AG10803 (cell line): ENCODE measurements at places on chromosomes 7 and 10.

GRCh38 chr7:86898171-86898570 lies 161.3 kb downstream of the ELAPOR2 start:
- DNase-seq = no peak

- no peak for DNase-seq
Observed at GRCh38 chr10:4099202-4099601, 314.2 kb upstream of the KLF6 start.

- peak; percentile 3 for DNase-seq
Observed at GRCh38 chr7:79386688-79387422, 66.6 kb downstream of the MAGI2 start.

- no peak for DNase-seq
Observed at GRCh38 chr10:37534166-37534565, 323.2 kb downstream of the ZNF248 start.

DNA sequence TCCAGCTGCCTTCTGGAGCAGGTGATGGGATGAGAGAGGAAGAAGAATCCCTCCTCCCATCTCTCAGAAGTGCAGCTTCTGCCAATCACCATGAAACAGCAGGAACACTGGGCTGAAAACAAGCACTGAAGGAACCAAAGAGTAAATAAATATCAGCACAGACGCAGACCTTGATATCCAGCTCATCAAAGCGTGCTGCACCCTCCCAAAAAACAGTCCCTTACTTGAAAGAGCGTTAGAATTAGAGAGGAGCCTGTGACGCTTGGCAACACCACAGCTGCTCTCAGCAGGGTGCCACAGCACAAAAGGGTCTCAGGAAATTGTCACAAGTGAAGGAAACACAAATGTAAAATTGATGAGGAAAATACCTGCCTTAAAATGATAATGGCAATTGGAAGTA lies 39.5 kb downstream of the KLF6 start:
- no peak for DNase-seq

GRCh38 chr7:151245360-151246101 lies 3.0 kb downstream of the SMARCD3 start:
- DNase-seq = no peak

DNA sequence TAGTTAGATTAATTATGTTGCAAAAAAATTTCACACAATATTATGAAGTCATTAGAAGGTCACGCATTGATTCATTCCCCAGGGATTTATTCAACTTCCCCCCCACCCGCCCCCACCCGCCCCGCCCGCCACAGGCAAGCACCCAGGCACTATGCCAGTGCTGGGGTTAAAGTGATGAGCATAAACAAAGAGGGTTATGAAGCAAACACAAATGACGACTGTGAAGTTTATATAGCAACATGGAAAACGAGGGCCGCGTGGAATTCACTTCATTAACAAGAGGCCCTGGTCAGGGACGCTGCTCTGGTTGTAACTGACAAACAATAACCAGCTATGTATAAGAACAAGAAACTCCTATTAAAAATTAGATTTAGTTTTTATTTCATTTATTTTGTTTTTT lies 656.5 kb upstream of the COBL start:
- DNase-seq = no peak

- DNase-seq = no peak
Observed at GRCh38 chr10:119748871-119749270, 23.0 kb downstream of the INPP5F start.

- no peak for DNase-seq
Observed at GRCh38 chr7:48976253-48976652, 51.9 kb downstream of the CDC14C start.

GRCh38 chr10:133142523-133143199 lies 17.4 kb upstream of the KNDC1 start:
- no peak for DNase-seq

DNA sequence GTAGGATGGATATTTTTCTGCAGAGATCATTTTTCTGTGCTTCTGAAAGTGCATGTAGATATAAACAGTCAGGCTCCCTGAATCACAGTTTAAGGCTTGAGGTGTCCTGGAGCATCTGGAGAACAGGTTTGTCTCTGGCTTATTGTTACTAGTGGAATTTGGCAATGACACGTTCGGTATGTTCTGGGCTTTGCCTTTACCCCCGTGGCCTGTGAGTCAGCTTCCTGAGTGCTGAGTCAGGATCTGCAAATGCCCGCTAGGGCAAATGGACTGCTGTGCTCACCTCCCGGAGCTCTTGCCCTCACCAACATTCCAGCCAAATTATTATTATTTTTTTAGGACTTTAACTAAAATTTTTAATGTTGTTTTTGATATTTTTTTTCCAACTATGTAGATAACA lies 192.5 kb upstream of the PRSS1 start:
- peak; percentile 100 for DNase-seq

DNA sequence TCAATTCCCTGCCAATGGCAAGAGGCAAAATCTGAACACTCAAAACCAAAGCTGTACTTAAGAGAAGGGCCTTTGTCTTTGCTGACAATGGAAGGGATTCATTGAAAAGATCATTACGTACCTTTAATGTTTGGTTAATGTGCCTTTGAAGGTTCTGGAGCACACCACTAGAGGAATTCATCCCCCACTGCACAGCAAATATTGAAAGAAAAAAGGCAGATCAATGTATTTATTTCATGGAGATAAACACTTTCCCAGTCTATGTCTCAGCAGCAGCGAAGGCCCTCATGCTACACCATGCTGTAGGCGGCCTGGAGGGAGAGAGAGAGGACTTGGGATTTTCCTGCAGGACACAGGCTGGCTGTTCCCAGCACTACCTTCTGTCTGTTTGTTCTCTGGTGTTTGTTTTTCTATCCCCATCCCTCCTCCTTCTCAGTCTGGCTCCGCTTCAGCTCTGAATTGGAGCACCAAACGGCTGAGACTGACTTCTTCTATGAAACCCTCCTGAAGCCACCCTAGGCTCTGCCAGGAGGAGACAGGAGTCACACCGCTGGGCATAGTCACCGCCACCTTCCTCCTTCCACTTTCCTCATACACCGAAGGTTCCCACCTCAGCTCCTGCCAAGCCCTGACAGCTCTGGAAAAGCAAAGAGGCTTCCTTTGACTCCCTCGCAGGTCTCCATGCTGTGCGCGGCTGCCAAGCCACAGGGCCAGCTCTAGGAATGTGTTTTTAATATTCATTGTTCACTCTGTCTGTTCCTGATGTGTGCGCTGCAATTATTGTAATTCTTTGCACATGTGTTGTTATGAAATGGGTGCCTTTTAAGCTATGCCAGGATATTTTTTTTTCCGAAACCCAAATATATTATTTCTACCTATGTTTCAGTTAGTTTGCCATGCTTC lies 301.5 kb downstream of the FZD1 start:
- DNase-seq = peak; percentile 69

GRCh38 chr7:42219447-42219846 lies 17.6 kb downstream of the GLI3 start:
- peak; percentile 82 for DNase-seq

DNA sequence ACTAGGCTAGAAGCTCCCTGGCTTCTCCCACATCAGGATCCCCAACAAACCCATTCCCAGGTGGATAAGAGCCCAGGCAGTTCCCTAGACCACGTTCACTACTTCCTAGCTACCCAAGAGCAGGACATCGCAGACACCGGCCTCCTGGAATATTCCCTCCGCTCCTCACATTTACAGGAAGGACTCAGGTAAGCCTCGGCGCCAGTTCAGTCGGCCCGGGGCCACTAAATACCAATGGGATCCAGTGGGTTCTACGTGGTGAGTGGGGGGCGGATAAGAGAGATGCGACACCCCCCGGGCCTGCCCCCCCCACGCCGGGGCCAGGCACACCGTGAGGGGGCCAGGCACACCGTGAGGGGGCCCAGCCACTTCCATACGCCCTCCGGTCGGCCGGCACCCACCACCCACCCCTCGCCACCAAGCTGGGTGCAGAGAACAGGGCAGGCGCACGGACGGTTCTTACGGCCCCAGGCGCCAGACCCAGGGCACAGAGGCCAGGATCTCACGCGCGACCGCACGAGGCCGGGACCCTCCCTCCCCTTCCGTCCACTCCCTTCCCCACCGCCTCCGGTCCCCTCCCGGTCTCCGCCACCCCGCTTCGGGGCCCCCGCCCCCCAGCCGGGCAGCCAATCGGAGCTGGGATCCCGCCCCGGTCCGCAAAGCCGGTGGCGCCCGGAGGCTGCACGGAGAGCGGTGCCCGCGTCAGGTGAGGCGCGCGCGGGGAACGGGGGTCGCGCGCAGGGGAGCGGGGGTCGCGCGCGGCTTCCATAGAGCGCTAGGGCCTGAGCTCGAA lies at the start of gene BLVRA:
Gene BLVRA (plus strand): TSS at position 652 of the 793 bp plus-strand sequence. CDS start 12,479 bp downstream, outside the sequence.
- DNase-seq = peak; percentile 24
